Naive thymus-derived CD4-positive, alpha-beta T cell (primary cell): ENCODE measurements at places on chromosomes 4 and X.

DNA sequence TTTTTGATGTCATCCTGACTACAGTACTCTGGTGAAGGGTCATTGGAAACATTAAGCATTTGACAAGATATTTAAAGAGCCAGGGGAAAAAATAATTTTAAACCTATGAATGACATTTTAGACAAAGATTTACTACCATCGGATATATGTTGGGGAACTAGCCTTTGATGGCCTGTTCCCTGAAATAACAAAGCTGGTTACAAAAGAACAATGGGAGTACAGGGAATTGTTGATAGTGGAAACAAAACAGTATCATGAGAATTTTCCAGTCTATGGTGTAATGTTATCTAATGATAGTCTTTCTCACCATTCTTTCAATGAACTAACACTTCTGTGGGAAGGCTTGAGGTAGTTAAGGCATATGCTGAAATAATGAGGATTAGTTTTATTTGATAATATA, 125.9 kb upstream of the KLHL4 start:
- no peak overlapping the region for H3K27ac ChIP-seq
- DNase-seq: no peak
- no peak overlapping the region for H3K4me3 ChIP-seq
- H3K27me3 ChIP-seq: no peaks in the 10 kb centered on the region
- no peaks in the 10 kb centered on the region for H3K36me3 ChIP-seq

DNA sequence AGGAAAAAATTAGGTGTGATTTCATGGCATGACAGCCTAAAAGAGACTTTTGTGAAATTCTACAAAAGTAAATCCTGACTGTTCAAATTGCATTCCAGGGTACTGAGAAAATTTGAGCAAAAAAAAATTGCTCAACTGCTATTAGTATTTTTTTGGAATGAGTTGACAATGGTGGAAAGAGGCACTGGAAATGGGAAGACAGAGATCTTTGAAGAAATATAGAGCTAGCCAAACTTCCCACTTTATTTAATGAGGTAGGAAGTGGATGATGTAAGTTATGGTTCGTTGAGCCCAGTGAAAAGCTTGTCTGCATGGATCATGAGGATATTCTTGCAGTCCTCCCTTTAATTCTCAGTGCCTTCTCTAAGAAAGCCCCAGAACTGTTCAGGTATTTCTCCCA, 183.8 kb downstream of the PTTG2 start:
- H3K4me3 ChIP-seq: no peak overlapping the region
- no peaks in the 10 kb centered on the region for H3K4me1 ChIP-seq
- H3K27ac ChIP-seq: no peak overlapping the region
- H3K36me3 ChIP-seq: peaks cover 12% of the 10 kb centered on the region
- no peaks in the 10 kb centered on the region for H3K27me3 ChIP-seq
- no peak for DNase-seq

- no peak overlapping the region for H3K27ac ChIP-seq
- no peak overlapping the region for H3K4me3 ChIP-seq
- H3K27me3 ChIP-seq: no peaks in the 10 kb centered on the region
- DNase-seq: no peak
These were observed 89.0 kb downstream of the TRAPPC11 start for GRCh38 chr4:183747931-183748670.

GRCh38 chrX:74461384-74461783, 40.1 kb downstream of the SLC16A2 start:
- no peaks in the 10 kb centered on the region for H3K4me1 ChIP-seq
- H3K27ac ChIP-seq: no peak overlapping the region
- H3K27me3 ChIP-seq: no peaks in the 10 kb centered on the region

- DNase-seq: no peak
- no peak overlapping the region for H3K4me3 ChIP-seq
- no peaks in the 10 kb centered on the region for H3K27me3 ChIP-seq
These were observed 61.2 kb downstream of the ENOX2 start for GRCh38 chrX:130841776-130842175.

DNA sequence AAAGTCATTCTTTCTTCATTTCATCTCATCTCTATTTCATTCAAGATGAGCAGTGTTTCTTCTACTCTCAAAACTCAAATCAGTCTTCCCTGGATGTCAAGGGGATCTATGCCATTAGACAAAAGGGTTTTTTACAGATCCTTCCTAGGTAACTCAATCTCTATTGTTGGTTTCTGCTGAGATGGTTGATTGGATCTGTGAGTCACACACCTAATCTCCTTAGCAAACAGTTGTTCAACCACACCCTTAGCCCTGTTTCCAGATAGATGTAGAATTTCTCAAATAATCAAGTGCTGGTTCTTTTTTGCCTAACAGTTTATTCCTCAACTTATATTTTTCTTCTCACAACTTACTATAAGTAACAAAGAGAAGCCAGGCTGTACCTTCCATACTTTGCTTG, 200.5 kb downstream of the KDR start:
- DNase-seq: no peak
- no peaks in the 10 kb centered on the region for H3K27me3 ChIP-seq
- no peaks in the 10 kb centered on the region for H3K4me1 ChIP-seq
- H3K27ac ChIP-seq: no peak overlapping the region
- H3K4me3 ChIP-seq: no peak overlapping the region

GRCh38 chr4:56537147-56537546, 31.6 kb downstream of the ARL9 start:
- no peaks in the 10 kb centered on the region for H3K36me3 ChIP-seq
- H3K4me1 ChIP-seq: no peaks in the 10 kb centered on the region
- H3K27me3 ChIP-seq: no peaks in the 10 kb centered on the region

- DNase-seq: no peak
- no peak overlapping the region for H3K27ac ChIP-seq
- no peak overlapping the region for H3K4me3 ChIP-seq
- peaks cover 6% of the 10 kb centered on the region for H3K36me3 ChIP-seq
- H3K4me1 ChIP-seq: no peaks in the 10 kb centered on the region
These were observed 35.2 kb downstream of the ALPK1 start for GRCh38 chr4:112332398-112332797.

DNA sequence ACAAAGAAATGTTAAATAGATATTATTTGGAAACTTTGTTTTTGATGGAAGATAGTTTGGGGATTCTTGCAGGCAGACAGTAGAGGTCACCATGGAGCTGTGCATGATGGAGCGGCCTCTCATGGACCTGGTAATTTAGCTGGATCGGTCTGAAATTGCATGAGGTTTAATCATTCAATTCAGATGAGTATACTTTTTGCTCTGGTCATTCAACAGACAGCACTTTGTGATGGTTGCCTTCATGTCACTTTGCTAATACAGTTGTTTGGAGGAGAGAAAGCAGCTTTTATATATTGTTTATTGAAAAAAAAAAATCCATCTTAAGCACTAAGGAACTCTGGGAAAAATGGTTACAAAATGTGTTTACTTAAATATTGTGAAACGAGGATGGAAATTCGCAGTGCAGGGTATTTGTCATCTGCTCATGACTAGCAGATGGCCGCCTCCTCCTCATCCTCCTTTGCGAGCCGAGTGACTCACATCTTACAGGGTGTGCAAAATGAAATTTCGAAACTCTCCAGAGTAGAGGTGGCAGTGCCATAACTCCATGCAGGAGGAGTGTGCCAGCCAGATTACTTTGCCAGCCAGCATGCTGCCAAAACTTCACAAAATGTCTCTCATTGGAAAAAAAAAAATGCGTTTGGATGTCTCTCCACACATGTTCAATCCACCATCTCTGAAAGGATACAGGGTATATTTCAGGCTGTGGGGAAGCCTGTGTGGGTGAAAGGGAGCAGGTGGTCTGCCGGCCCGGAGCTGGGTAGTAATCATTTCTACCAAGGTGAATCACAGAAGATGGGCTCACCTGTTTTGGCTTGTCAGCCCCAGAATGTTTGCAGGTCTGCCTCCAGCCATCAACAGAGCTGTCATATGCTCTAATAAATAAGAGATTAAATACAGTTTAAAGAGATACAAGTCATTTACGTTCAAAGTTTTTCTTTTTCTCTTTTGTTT, 314.9 kb upstream of the DIPK2B start:
- no peaks in the 10 kb centered on the region for H3K36me3 ChIP-seq
- H3K4me3 ChIP-seq: no peak overlapping the region
- H3K4me1 ChIP-seq: no peaks in the 10 kb centered on the region
- H3K27me3 ChIP-seq: no peaks in the 10 kb centered on the region

- H3K36me3 ChIP-seq: no peaks in the 10 kb centered on the region
- H3K4me3 ChIP-seq: no peak overlapping the region
- H3K27me3 ChIP-seq: no peaks in the 10 kb centered on the region
- no peak overlapping the region for H3K27ac ChIP-seq
- H3K4me1 ChIP-seq: no peaks in the 10 kb centered on the region
- no peak for DNase-seq
These were observed 18.1 kb upstream of the TADA2B start for GRCh38 chr4:7025040-7025602.

DNA sequence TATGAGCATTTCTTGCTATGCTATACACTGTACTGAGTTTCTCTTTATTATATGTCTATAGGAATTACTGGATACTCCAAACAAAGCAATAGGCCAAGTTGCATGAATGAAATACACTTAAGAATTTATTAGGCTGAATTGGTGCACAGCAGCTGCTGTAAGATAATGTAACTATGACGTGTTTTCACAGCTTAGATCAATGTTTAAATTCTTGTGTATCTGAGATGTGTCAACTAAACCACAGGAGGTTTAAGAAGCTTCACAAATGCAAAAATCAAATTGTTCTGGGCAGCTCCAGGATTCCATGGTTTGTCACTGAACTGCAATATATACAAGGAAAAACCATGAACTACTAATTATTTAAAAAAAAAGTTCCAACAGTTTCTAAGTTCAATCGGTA, 156.7 kb downstream of the MAPK10 start:
- no peaks in the 10 kb centered on the region for H3K4me1 ChIP-seq
- DNase-seq: no peak
- H3K27me3 ChIP-seq: no peaks in the 10 kb centered on the region
- H3K4me3 ChIP-seq: no peak overlapping the region

- no peaks in the 10 kb centered on the region for H3K4me1 ChIP-seq
- no peak overlapping the region for H3K4me3 ChIP-seq
- H3K36me3 ChIP-seq: no peaks in the 10 kb centered on the region
- no peak overlapping the region for H3K27ac ChIP-seq
- no peak for DNase-seq
These were observed 103.7 kb downstream of the RBM47 start for GRCh38 chr4:40525752-40526598.

- H3K27me3 ChIP-seq: no peaks in the 10 kb centered on the region
- no peak overlapping the region for H3K4me3 ChIP-seq
- DNase-seq: no peak
- no peak overlapping the region for H3K27ac ChIP-seq
- no peaks in the 10 kb centered on the region for H3K36me3 ChIP-seq
These were observed 11.3 kb upstream of the KIAA0232 start for GRCh38 chr4:6771229-6771671.

DNA sequence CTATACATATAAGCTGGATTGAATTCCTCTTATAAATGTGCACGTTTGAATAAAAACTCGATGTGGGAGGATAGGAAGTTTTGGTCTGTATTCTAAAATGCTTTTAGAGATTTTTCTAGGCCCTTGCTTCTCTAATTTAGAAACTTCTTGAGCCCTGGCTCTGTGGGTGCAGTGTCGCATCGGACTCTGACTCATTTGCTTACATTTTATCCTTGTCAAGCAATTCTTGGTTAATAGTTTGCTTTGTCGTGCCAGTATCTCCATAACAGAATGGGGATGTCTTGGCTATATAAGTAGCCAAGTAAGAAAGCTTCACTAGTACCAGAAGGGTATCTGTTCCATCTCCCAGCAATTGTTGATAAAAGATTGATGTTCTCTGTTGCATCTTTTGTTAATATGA, 10.7 kb downstream of the SGMS2 start:
- H3K4me1 ChIP-seq: no peaks in the 10 kb centered on the region
- H3K4me3 ChIP-seq: no peak overlapping the region
- H3K27ac ChIP-seq: no peak overlapping the region
- H3K27me3 ChIP-seq: no peaks in the 10 kb centered on the region
- DNase-seq: no peak

GRCh38 chrX:109831326-109831985, 98.4 kb upstream of the ACSL4 start:
- no peaks in the 10 kb centered on the region for H3K36me3 ChIP-seq
- H3K27ac ChIP-seq: no peak overlapping the region
- no peaks in the 10 kb centered on the region for H3K4me1 ChIP-seq
- no peak for DNase-seq
- H3K27me3 ChIP-seq: no peaks in the 10 kb centered on the region
